ENCODE measurements at places on chromosomes 4 and X.

- DNase-seq = no peak
Measured at GRCh38 chrX:111568354-111568753, 56.9 kb downstream of the SERTM2 start.

DNA sequence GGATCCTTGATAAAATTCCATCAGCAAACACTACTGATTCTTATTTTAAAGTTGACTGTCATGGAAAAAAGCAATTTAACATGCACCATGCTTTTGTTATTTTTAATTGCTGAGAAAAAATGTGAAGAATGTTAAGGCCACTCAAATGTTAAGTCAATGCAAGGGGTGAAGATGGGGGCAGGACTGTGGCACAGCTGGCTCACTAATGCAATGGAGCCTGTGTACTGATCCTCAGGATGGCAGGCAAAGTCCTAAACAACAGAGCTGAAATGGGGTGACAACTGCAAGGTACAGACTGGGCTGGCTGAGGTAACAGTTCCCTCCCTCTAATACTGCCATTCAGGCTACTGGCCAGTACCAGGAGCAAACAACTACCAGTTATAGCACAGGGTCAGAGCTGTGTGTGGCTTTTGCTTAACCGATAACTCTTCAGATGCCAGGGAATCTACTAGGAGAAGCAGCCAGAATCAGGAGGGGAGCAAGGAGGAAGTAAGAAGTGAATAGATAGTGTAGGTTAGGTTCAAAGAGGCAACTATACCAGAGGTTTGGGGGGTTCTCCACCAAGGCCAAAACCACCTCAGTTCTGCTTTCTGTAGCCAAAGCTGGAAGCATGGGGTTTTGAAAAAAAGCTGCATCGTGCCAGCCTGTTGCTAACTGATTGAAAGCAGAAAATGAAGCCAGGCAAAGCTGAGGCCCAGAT, 372.6 kb downstream of the OPHN1 start:
- no peak for DNase-seq

GRCh38 chr4:80535551-80535950, 200.0 kb downstream of the CFAP299 start:
- DNase-seq = no peak

GRCh38 chr4:171588051-171588545, 225.1 kb upstream of the GALNTL6 start:
- DNase-seq = peak; percentile 78

- DNase-seq = no peak
Measured at GRCh38 chrX:112746812-112747595, 67.3 kb upstream of the LHFPL1 start.

DNA sequence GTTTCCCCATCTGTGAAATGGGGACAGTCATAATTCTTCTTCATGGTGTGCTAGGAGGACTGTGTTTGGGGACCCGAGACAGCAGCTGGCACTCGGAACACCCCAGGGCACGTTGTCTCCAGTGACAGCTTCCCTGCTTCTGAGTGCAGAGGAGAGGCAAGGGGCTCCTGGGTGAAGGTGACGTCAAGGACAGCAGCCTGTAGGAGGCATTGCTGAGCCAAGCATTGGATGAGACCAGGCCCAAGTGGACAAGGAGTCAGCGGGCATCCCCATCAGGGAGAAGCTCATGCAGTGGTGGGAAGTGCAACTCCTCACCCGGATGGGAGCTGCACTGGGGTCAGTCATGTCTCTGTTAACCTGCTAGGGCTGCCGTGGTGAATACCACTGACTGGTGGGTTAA, 46.1 kb downstream of the EVC start:
- no peak for DNase-seq

DNA sequence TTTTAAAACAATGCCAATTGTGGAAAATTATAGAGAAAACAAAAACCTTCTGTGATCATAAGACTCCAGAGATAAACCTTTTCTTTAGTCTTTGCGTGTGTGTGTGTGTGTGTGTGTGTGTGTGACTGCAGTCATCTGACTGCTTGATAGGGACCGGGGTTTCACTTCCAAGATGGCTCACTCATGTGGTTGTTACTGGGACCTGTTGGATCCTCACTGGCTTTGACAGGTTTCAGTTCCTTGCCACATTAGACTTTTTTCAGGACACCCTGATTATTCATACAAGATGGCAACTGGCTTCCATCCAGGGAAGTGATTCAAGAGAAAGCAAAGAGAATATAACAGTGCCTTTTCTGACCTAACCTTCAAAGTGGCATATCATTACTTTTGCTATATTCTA, 21.9 kb upstream of the MAD2L1 start:
- no peak for DNase-seq

GRCh38 chrX:108105473-108105872, 13.9 kb downstream of the ATG4A start:
- no peak for DNase-seq

DNA sequence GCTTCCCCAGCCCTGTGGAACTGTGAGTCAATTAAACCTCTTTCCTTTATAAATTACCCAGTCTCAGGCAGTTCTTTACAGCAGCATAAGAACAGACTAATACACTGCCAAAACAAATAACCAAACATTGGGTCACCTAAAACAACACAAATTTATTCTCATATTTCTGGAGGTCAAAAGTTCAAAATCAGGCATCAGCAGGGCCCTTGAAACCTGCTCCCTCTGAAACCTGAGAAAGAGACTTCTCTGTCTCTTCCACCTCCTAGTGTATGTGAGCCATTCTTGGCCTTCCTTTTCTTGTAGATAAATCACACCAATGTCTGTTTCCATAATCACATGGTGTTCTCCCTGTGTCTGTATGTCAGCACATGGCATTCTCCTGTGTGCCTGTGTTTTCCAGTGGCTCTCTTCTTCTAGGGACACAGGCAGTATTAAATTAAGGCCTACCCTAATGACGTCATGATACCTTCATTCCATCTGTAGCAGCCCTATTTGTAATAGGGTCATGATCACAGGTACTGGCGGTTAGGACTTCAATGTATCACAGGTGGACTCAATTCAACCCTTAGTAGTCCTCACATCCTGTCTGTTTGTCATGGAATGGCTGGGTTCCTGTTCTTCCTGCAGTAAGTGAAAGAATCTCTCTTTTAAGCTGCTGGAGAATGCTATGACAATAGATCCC, 147.3 kb upstream of the CLNK start:
- DNase-seq = no peak

- DNase-seq = no peak
Measured at GRCh38 chrX:118432799-118433198, 62.8 kb upstream of the DOCK11 start.

DNA sequence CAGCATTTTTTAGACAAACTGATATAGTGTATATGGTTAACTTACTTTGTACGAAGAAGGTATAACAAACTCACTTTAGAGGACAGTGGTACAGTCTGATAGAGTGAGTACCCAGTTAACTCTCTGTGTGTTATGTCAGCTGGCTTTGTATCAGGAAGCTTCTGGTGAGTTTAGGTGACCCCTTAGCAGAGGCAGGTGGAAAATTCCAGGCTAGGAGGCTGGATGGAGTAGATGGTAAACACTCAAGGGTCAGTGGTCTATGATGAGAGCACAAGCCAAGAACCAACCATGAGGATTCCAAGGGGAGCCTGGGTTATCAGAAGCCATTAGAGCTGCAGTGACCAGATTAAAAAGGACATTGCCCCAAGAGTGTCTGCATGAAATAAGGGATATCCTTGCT, 227.3 kb upstream of the CENPE start:
- no peak for DNase-seq

GRCh38 chrX:24133312-24133711, 16.2 kb upstream of the ZFX start:
- DNase-seq = no peak

DNA sequence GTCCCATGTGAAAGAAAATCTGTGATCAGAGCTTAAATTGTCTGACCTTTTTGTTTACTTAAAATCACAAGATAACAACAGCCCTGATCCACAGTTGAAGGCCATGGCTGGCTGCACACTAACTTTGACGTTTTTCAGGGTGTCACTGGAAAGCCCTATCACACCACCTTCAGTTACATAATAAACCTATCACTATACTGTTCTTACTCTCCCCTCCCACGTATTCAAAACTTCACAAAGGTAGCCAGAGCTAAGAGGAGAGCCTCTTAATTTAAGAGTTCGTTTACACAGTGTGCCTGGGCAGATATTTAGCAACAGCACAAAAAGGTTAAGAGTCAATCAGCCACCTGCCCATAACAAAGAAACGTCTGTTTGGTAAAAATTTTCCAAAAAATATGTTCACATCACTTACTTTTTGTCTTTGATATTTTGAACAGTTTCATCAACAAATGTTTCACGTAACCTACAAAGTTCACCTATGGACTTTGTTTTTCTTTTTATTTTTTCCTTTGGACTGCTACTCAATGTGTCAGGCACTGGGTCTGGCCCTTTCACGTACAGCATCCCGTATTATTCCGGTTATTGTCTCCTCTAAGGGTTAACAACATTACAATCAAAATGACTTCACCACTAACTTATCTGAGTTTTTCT, 25.0 kb downstream of the RFC1 start:
- no peak for DNase-seq

- no peak for DNase-seq
Measured at GRCh38 chr4:8909548-8909947, 37.9 kb upstream of the HMX1 start.
